ENCODE measurements at places on chromosomes 4 and X.

DNA sequence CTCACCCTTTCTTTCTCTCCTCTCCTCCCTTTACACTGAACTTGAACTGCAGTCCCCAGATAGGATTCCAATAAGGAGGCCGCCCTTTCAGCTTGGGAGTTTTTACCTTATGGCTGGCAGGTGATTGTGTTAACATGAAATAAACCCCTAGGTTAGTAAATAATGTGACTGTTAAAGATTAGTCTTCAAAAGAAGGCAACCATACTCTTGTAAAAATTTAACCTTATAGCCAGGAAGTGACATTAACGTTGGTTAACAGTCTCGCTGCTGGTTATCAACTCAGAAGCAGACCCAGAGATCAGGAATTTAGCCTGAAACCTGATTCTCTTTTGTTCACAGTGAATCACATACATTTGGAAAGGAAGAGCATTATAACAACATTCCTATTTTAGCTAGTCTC lies 15.2 kb downstream of the FHDC1 start:
- no peak for DNase-seq

- no peak for DNase-seq
These were observed 163.6 kb downstream of the ZNF674 start for GRCh38 chrX:46381630-46382029.

- DNase-seq = no peak
These were observed 24.0 kb downstream of the DOCK11 start for GRCh38 chrX:118519411-118520215.

- DNase-seq = peak; percentile 21
These were observed 441.6 kb upstream of the PITX2 start for GRCh38 chr4:111064342-111064993.

- DNase-seq = no peak
These were observed 267.9 kb downstream of the AFF2 start for GRCh38 chrX:148768296-148768695.

- no peak for DNase-seq
These were observed 7.7 kb downstream of the P2RY8 start for GRCh38 chrX:1529328-1529727.

DNA sequence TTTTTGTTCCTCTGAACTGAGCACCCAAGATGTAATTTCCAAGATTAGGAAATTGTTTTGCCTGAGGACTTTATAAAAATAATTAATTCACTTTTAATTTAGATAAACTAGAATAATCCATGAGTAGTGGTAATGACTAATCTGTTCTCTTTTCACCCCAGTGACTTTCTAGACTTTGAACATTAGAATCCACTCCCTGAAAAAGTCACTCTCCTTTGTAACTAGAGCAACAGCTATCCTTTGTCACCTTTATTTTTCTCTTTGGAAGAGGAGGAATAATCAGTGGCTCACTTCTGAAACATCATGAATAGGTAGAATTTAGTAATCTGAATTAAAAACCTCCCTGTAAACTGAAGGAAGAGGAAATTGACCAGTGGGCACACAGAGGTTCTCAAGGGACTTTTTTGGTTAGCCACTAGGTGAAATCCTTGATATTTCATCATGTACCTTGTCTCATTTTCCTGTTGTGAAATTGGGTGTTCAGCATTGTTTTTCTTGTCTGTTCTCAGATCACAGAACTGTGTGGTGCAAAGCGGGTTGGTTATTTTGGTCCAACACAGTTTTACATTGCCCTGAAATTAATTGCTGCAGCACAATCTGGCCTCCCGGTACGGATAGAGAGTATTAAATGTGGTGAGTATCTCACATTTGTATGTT lies 59.4 kb downstream of the REPS2 start:
- DNase-seq = no peak

DNA sequence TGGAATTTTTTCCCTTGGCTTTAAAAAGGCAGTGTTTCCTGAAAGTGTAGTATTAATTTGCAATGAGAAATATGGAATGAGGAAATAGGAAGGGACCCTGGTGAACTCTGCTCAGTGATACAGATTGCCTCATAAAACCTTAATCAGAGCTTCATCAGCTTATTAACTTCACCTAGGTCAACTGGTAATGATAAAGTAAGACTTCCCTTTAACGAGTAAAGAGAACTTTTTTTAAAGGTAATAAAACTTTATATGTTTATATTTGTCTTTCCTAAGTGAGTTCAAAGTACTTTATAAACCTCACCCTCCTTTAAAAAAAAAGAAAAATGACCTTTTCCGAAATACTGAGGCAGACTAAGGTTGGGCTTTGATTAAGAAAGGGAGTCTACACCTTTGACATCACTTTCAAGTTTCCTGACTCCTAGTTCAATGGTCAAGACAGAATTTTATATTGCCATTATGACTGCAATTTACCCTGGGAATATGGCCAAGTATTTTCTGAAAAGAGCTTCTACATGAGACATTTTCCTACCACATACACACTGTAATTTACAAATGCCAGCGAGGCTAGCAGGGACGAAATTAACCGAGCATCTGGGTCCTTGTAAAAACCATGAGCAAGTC lies 706.3 kb upstream of the TENM3 start:
- DNase-seq = no peak

DNA sequence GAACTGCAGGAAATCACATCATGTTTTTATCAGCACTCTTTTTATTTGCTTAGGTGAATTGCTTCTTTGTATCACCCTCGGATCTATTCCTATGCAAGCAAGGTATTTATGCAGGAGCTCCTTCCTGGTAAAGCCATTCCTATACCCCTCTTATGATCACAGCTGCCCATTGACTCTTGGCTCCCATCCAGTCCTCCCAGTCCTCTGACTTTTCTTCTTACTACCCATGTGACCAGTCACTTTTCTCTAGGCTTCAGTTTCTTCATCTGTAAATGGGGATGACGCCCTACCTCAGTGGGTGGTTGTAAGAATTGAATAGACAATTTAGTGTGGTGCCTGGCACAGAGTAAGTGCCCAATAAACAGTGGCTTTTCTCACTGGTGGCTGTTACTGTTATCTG lies 144.9 kb downstream of the FHIP1A start:
- DNase-seq = no peak

GRCh38 chr4:76527666-76528065 lies 92.6 kb downstream of the SHROOM3 start:
- DNase-seq = no peak

- peak; percentile 11 for DNase-seq
These were observed 61.9 kb upstream of the LAS1L start for GRCh38 chrX:65596270-65597034.

DNA sequence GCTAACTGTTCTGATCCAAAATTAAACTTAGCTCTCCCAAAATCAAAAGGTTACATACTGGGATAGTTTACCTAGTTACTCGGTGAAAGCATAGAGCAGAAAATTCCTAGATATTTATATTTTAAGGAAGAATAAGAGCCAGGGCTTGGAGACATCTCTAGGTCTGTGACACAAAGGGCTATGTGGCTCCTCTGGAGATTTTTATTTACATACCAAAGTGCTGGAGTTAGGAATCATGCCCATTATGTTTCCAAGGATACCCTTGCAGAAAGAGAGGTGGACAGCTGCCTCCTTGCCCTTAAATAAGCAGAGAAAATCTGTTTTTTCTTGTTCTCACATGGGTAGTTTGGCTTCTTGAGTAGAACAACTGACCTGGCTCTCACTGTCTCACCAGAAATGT lies 9.0 kb downstream of the COX7B2 start:
- DNase-seq = no peak

DNA sequence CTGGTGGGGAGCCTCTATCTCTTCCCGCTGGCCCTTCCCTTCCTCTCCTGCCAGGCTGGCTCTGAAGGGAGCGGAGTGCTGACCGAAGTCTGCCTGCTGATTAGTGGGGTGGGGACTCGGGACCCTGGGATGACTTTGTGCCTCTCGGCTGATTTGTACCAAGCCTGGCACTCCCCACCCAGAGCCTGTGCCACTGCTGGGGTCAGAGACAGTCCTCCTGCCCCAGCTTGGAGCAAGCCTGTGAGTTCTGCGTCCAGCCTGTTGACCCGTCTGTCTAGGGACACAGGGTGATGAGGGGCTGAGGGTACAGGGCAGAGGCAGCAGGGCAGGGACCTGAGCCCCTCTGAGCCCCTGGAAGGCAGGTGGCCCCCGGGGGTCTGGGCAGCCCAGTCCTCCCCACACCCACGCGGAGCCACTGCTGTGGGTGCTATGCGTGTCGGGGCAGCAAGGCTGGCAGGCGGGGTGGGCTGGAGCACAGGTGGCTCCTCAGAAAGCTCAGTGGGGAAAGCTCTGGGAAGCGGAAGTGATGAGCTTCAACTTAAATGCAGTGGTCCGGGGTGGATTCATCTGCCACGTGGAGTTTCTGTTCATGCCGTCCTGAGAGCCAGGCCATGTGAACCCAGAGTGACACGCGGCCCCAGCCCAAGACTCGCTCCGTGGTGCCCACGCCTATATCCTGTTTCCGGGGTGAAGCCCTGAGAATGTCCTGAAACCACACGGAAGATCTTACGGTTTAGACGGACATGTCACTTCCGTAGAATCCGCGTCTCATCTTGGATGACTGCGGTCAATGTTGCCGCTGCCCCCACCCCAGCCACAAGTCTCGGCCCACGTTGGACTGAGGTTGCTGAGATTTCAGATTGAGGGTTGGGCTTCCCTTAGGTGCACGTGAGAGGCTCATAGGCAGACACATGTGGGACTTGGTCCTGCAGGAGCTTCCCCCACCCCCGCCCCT lies 21.1 kb upstream of the UVSSA start:
- DNase-seq = no peak

- no peak for DNase-seq
These were observed 33.5 kb upstream of the SLITRK4 start for GRCh38 chrX:143669395-143669794.

GRCh38 chrX:13151828-13152517 lies 107.6 kb upstream of the FAM9C start:
- no peak for DNase-seq

DNA sequence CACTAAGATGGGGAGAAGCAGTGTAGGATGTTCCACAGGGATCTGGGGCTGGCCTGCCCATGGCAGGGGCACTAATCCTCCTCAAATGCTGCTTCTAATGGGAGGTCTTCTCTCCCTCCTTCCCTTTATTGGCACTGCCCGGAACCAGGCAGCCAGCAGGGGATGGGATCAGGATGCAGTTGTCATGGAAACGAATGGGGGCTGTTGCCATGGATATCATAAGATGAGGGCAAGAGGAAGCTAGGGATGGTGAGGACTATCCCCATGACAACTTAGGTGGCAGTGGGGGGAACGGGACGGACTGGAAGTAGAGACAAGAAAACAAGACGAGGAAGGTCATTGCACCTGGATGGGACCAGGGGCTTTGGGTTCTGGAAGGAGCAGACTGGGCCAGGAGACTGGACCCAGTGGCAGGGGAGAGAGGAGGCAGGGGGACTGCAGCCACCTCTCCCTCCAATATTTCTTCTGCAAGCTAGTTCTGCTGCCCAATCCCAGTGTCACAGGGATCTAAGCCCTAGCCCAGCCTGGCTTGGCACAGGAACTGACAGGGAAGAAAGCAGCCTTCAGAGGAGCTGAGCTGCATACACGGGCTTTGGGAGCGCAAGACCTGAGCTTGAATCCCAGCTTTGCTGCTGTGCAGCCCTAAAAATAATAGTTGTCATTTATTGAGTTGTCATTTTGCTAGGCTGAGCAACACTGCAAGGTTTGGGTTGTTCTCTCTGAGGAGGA lies 19.0 kb downstream of the IQSEC2 start:
- DNase-seq = no peak

- DNase-seq = no peak
These were observed 531 bp downstream of the STAG2 start for GRCh38 chrX:123962006-123962467.

GRCh38 chrX:40524423-40524822 lies 56.3 kb upstream of the ATP6AP2 start:
- DNase-seq = no peak

- peak; percentile 12 for DNase-seq
These were observed 235.1 kb downstream of the QDPR start for GRCh38 chr4:17276776-17277175.

GRCh38 chr4:9875516-9875915 lies 94.1 kb downstream of the DRD5 start:
- no peak for DNase-seq

- DNase-seq = no peak
These were observed 109.1 kb upstream of the SLC4A4 start for GRCh38 chr4:71229477-71230270.

GRCh38 chr4:125677665-125678307 lies 363.0 kb downstream of the FAT4 start:
- no peak for DNase-seq

DNA sequence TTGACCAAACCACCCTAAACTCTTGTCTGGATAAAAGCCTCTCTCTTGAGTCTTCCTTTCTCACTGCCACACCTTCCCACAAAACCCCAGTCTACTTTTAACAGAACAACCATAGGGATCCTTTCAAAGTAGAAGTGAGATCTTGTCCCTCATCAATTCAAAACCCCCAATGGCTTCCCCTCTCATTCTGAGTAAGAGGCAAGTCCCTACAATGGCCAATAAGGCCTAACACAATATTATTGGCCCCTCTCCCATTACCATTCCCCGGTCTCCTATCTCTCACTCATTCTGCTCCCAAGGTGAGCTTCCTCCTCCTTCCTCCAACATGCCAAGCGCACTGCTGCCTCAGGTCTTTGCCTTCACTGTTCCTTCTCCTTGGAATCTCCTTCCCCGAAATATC lies 57.1 kb downstream of the REELD1 start:
- no peak for DNase-seq

DNA sequence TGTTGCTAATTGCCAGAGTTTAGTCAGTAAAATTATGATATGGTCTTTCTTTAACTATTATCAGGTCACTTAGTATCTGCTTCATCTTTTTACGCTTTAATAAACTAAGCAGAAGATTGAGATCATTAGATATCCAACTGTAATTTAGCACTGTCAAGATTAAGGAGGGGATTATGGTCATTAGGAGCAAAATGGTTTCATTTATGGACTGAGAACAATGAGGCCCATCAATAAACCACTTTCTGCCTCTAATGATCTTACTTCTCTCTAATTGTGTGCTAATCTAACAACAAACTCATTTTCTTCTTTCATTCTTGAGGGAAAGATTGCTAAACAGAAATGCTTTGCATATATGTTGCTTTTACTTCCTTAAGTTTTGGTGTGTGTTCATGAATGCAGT lies 340.4 kb downstream of the RPA4 start:
- no peak for DNase-seq

GRCh38 chr4:37999000-37999716 lies 39.0 kb downstream of the PTTG2 start:
- no peak for DNase-seq

- no peak for DNase-seq
These were observed 11.8 kb downstream of the DGKQ start for GRCh38 chr4:961351-962230.

GRCh38 chrX:40094041-40094899 lies 3.5 kb downstream of the BCOR start:
- DNase-seq = no peak

DNA sequence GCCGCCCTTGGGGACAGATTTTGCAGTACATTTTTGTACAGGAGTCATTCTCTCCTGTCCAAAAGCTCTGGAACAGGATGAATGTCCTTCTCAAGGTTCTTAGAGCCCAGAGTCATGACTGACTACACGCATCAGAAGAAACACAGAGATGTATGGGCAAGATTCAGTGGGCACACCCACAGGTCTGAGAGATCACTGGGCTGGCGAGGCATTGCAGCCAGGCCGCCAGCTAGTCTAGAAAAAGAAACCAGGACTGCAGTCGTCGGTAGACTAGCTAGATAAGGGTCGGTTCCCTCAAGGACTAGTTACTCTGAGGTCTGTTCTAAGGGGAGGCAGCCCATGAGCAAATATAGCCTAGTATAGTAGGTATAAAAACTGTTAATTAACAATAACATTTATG lies 19.8 kb downstream of the GBA3 start:
- no peak for DNase-seq

- no peak for DNase-seq
These were observed 16.8 kb downstream of the CNOT6L start for GRCh38 chr4:77802402-77802801.

- DNase-seq = no peak
These were observed 41.1 kb downstream of the PJA1 start for GRCh38 chrX:69124108-69124507.

- peak; percentile 76 for DNase-seq
These were observed 37.7 kb downstream of the NHS start for GRCh38 chrX:17412692-17413091.
